ENCODE measurements at places on chromosomes 5 and 9. TPM values are rescaled to one million over a fixed set of nuclear protein-coding genes. Genes with fewer than 3 reads are reported as not detected.

Gene KCNN2
- total RNA-seq = 1.3 TPM

Gene OMD
- 1.7 TPM for total RNA-seq

Gene BARHL1
- total RNA-seq = not detected

Gene TEK
- total RNA-seq = 14.5 TPM

Gene ANXA2R
- 0.87 TPM for total RNA-seq

Gene IFNB1
- total RNA-seq = not detected

Gene TMEFF1
- total RNA-seq = 0.29 TPM

Gene KLHL3
- 2.7 TPM for total RNA-seq

Gene PAXX
- total RNA-seq = 15.6 TPM

Gene APBA1
- 0.86 TPM for total RNA-seq

GRCh38 chr9:38526591-38526990 lies 93.8 kb downstream of the ANKRD18A start:
- no peak for DNase-seq
- H3K36me3 ChIP-seq = no peaks in the 10 kb centered on the region
- no peaks in the 10 kb centered on the region for H3K27me3 ChIP-seq
- no peak overlapping the region for H3K27ac ChIP-seq
- no peaks in the 10 kb centered on the region for H3K4me1 ChIP-seq

DNA sequence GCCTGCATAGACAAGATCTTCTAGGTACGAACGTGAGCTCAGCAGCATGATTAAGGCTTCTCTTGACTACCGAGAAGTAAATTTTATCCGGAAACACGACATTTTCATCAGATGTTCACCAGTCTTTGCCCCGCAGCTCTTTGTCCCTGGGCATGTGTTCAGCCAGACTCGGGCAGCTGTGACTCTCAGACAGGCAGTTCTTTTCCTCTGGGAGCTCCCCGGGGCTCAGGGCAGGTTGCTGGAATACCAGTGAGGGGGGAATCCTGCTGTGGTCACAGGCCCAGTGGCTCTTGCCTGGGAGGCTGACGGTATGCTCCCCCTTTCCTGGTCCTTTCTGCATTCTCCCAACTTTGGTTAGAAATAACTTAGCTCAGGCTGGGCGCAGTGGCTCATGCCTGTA lies 186.1 kb downstream of the GNA14 start:
- H3K27me3 ChIP-seq = no peaks in the 10 kb centered on the region
- H3K4me3 ChIP-seq = no peak overlapping the region
- H3K4me1 ChIP-seq = no peaks in the 10 kb centered on the region
- no peak overlapping the region for H3K27ac ChIP-seq

GRCh38 chr5:35884773-35885172 lies 28.1 kb downstream of the IL7R start:
- no peak overlapping the region for H3K4me3 ChIP-seq
- H3K27ac ChIP-seq = no peak overlapping the region
- DNase-seq = no peak

GRCh38 chr9:17906176-17906840 lies 327.4 kb downstream of the SH3GL2 start:
- peaks cover 18% of the 10 kb centered on the region for H3K27me3 ChIP-seq
- no peak overlapping the region for H3K27ac ChIP-seq
- H3K4me1 ChIP-seq = no peaks in the 10 kb centered on the region

GRCh38 chr9:87831159-87831558 lies 51.5 kb upstream of the SPATA31E1 start:
- H3K4me1 ChIP-seq = no peaks in the 10 kb centered on the region
- H3K4me3 ChIP-seq = no peak overlapping the region
- peaks cover 3% of the 10 kb centered on the region for H3K27me3 ChIP-seq
- no peaks in the 10 kb centered on the region for H3K36me3 ChIP-seq
- no peak overlapping the region for H3K27ac ChIP-seq

GRCh38 chr5:157747766-157748700 lies 4.5 kb downstream of the LSM11 start:
- no peak overlapping the region for H3K27ac ChIP-seq
- H3K4me3 ChIP-seq = no peak overlapping the region
- no peak for DNase-seq
- H3K4me1 ChIP-seq = peaks cover 14% of the 10 kb centered on the region

- H3K4me1 ChIP-seq = no peaks in the 10 kb centered on the region
- no peak overlapping the region for H3K4me3 ChIP-seq
- no peaks in the 10 kb centered on the region for H3K36me3 ChIP-seq
- no peaks in the 10 kb centered on the region for H3K27me3 ChIP-seq
Measured at GRCh38 chr5:56494300-56494731, 261.2 kb upstream of the ANKRD55 start.

DNA sequence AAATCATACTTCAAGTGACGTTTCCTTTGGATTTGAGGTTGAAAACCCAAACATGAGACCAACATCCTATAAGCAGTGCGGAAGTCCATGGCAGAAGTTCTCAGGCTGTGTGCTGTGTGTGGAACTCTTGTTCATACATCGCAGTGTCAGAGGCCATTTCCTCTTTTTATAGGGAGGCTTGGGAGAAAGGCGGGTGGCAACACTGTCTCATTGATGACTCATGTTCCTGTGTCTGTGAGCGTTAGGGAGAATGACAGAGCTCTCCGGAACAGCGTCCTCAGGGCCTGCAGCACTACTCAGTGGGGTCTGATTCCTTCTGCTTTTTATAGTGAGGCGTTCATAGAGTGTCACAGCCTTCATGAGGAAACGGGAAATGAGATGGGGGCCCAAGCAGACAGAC lies 98.8 kb upstream of the BASP1 start:
- peak; percentile 27 for DNase-seq
- no peaks in the 10 kb centered on the region for H3K4me1 ChIP-seq
- H3K36me3 ChIP-seq = no peaks in the 10 kb centered on the region
- no peak overlapping the region for H3K27ac ChIP-seq
- no peak overlapping the region for H3K4me3 ChIP-seq

- H3K27me3 ChIP-seq = no peaks in the 10 kb centered on the region
- peak overlapping the region; percentile 96 for H3K27ac ChIP-seq
- no peak for DNase-seq
- no peak overlapping the region for H3K4me3 ChIP-seq
Measured at GRCh38 chr5:132416306-132417009, 46.9 kb downstream of the SLC22A5 start.

DNA sequence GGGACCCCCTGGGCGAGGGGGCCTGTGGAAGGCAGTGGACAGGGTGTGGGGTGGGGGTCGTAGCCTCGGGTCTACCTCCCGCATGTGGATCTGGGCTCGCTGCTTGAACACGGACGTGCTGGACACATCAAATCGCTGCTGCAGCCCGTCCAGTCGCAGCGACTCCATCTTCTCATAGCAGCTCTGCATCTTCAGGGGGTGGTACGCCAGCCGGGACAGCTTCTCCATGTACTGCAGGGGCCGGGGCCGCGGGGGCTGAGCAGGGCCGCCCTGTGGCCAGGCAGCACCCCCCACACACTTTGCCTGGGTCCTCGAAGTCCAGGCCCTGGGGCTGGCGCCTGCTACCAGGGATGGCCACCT lies 57.6 kb downstream of the LRSAM1 start:
- H3K27me3 ChIP-seq = no peaks in the 10 kb centered on the region
- no peaks in the 10 kb centered on the region for H3K4me1 ChIP-seq
- no peaks in the 10 kb centered on the region for H3K36me3 ChIP-seq

- H3K4me3 ChIP-seq = no peak overlapping the region
- H3K27me3 ChIP-seq = no peaks in the 10 kb centered on the region
- peaks cover 10% of the 10 kb centered on the region for H3K4me1 ChIP-seq
- H3K36me3 ChIP-seq = peaks cover 65% of the 10 kb centered on the region
Measured at GRCh38 chr9:136397643-136398042, 2.3 kb downstream of the SNAPC4 start.

- H3K36me3 ChIP-seq = no peaks in the 10 kb centered on the region
- DNase-seq = no peak
- H3K27me3 ChIP-seq = no peaks in the 10 kb centered on the region
- H3K4me3 ChIP-seq = no peak overlapping the region
- H3K27ac ChIP-seq = no peak overlapping the region
Measured at GRCh38 chr5:155898284-155898683, 428.7 kb upstream of the SGCD start.

DNA sequence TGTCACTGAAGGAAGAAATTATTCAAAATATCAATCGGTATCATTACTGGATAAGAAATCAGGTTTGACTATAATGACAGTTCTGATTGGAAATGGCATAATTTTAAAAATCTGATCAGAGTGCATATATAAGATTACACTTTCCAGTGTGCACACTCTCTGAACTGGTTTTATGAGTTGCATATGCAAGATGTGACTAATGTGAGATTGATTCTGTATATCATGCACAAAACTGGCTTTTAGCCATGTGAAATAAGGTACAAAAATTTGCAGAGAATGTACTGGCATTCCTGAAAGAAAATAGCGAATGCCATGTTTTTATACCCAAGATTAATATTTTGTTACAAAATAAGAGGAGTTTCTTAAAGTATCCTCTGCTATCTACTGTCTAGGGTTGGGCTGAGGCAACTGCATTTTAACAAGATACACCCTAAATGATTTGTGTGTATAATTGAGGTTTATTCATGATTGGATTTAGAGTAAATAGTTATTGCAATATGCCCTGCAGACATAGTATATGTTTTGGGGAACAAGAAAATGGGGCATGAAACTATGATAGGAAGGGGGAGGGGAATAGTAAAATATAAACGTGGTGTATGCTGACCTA lies 70.7 kb downstream of the LNPEP start:
- H3K4me3 ChIP-seq = no peak overlapping the region
- no peaks in the 10 kb centered on the region for H3K4me1 ChIP-seq
- DNase-seq = no peak

DNA sequence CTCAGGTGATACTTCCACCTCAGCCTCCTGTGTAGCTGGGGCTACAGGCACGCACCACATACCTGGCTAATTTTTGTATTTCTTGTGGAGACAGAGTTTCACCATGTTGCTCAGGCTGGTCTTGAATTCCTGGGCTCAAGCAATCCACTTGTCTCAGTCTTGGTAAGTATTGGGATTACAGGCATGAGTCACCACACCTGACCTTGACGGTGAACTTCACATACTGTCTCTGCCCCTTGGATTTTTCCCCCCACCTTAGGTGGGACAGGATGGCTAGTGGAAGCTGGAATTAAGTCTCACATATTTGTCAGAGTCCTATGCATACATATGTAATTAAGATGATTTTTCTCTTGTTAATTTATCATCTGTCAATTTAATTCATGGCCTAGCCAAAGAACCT lies 20.9 kb upstream of the RFK start:
- no peak for DNase-seq
- no peak overlapping the region for H3K4me3 ChIP-seq
- no peak overlapping the region for H3K27ac ChIP-seq
- H3K4me1 ChIP-seq = no peaks in the 10 kb centered on the region
- no peaks in the 10 kb centered on the region for H3K36me3 ChIP-seq

DNA sequence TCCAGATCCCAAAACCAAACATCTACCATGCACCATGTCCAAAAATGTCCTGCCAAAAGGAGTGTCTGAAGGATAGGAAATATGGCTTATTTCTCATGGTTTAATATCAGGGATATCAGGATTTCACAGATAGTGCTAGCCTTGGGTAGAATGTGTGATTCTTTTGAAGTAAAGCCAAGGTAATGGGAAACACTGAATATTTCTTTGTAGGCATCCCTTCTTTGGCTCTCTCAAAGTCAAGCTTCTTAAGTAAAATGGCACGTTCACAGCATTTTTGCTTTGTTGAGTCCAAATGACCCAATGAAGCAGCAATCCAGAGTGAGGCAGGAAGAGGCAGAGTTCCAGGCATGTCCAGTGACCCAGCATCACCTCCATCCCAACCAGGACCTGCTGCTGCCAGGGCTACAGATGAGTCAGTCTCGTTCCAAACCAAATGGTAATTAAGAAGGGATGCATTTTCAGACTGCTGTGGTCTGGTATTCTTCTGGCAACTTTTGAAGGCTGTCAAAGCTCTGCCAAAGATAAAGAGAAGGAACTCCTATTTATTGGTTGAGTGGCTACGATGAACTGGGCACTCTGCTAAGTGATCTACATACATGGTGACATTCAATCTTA lies 678.8 kb upstream of the KLF4 start:
- no peak overlapping the region for H3K27ac ChIP-seq
- H3K4me3 ChIP-seq = no peak overlapping the region
- DNase-seq = peak; percentile 55
- H3K36me3 ChIP-seq = no peaks in the 10 kb centered on the region

- no peaks in the 10 kb centered on the region for H3K4me1 ChIP-seq
- no peaks in the 10 kb centered on the region for H3K36me3 ChIP-seq
Measured at GRCh38 chr5:43416803-43417394, 4.7 kb upstream of the CCL28 start.

- H3K27me3 ChIP-seq = no peaks in the 10 kb centered on the region
- H3K27ac ChIP-seq = no peak overlapping the region
- H3K4me1 ChIP-seq = no peaks in the 10 kb centered on the region
- H3K4me3 ChIP-seq = no peak overlapping the region
- no peaks in the 10 kb centered on the region for H3K36me3 ChIP-seq
Measured at GRCh38 chr9:27929841-27930240, 356.6 kb upstream of the C9orf72 start.

DNA sequence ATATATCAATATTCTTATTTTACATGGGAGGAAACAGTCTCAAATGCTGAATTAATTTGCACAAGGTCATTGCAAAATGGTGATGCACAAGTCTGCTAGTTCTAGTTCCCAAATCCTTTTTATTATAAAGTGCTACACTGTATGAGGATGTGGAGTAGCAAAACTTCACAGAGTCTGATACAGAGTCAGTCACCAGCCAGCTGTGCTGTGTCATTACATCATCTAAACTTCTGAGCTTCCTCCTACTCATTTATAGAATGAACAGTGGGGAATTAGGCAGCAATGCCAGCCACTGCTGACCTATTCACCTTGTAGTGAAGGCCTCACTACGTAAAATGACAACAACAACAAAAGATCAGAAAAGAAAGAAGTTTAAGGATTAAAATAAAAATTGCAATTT lies 357.8 kb downstream of the TMEM167A start:
- no peaks in the 10 kb centered on the region for H3K4me1 ChIP-seq
- DNase-seq = no peak
- H3K4me3 ChIP-seq = no peak overlapping the region
- H3K27me3 ChIP-seq = no peaks in the 10 kb centered on the region

- no peak overlapping the region for H3K27ac ChIP-seq
- DNase-seq = no peak
- no peak overlapping the region for H3K4me3 ChIP-seq
- H3K36me3 ChIP-seq = peaks cover 8% of the 10 kb centered on the region
- peaks cover 6% of the 10 kb centered on the region for H3K4me1 ChIP-seq
- no peaks in the 10 kb centered on the region for H3K27me3 ChIP-seq
Measured at GRCh38 chr9:71734950-71735349, 33.4 kb downstream of the CEMIP2 start.

GRCh38 chr9:108053555-108054061 lies 564.0 kb upstream of the KLF4 start:
- no peaks in the 10 kb centered on the region for H3K27me3 ChIP-seq
- no peaks in the 10 kb centered on the region for H3K36me3 ChIP-seq
- peak overlapping the region; percentile 43 for H3K4me3 ChIP-seq
- peak overlapping the region; percentile 48 for H3K27ac ChIP-seq
- DNase-seq = peak; percentile 78

DNA sequence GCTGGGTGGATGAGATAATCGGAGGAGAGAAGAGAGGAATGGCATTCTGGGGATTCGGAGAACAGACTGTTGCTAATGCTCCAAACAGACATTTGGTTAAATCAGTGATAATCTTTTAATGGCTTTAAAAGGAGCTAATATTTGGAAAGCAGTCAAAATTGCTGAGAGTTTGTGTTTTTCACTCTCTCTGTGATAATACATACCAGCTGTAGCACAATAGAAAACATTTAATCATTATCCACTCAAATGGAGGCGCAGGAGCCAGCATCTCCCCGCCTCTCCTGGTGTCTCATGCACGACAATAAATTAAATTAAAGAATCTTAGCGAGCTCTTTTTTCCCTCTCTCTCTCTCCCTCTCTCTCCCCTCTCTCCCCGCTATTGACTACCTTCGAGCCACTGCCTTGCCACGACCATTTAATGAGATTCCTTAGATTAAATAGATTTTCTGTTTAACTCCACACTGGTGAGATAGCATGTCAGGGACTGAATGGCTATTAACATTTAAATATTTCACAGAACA lies 268.6 kb upstream of the MVB12B start:
- peaks cover 65% of the 10 kb centered on the region for H3K27me3 ChIP-seq
- no peaks in the 10 kb centered on the region for H3K4me1 ChIP-seq
- H3K36me3 ChIP-seq = no peaks in the 10 kb centered on the region
- no peak for DNase-seq
- H3K4me3 ChIP-seq = no peak overlapping the region
